ENCODE measurements at places on chromosomes 2 and 18.

- DNase-seq: no peak
Measured at GRCh38 chr18:62186499-62186773, 420 bp downstream of the PIGN start.

DNA sequence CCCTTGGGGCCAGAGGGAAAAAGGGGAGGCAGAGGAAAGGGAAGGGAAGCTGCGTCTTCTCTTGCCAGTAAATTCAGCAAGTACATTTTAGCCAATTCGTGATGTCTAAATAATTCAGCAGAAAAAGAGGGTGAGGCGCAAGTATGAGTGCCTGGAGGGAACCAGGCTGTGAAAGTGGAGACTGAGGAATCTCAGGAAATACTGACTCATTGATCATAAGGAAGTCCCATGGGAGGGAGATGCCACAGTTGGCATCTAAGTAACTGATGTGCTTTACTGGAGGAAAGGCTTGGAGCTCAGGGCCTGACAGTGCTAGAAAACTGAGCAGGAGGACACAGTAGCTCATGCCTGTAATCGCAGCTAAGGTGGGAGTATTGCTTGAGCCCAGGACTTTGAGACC, 31.1 kb downstream of the KIF5C start:
- no peak for DNase-seq

DNA sequence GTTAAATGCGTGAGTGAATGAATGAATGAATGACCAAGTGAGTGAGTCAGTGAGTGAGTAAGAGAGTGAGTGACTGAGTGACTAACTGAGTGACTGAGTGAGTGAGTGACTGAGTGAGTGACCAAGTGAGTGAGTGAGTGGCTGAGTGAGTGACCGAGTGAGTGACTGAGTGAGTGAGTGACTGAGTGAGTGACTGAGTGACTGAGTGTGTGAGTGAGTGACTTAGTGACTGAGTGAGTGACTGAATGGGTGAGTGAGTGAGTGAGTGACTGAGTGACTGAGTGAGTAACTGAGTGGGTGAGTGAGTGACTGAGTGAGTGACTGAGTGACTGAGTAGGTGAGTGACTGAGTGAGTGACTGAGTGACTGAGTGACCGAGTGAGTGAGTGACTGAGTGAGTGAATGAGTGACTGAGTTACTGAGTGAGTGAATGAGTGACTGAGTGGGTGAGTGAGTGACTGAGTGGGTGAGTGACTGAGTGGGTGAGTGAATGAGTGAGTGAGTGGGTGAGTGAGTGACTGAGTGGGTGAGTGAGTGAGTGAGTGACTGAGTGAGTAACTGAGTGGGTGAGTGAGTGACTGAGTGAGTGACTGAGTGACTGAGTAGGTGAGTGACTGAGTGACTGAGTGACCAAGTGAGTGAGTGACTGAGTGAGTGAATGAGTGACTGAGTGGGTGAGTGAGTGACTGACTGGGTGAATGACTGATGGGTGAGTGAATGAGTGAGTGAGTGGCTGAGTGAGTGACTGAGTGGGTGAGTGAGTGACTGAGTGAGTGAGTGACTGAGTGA, 11.3 kb downstream of the MAL start:
- no peak for DNase-seq

GRCh38 chr2:134208825-134209224, 45.0 kb upstream of the MGAT5 start:
- no peak for DNase-seq

GRCh38 chr18:58549814-58550339, 79.0 kb downstream of the ALPK2 start:
- DNase-seq: no peak

GRCh38 chr2:3587432-3587831, 7.5 kb upstream of the COLEC11 start:
- DNase-seq: peak; percentile 61

GRCh38 chr2:195410074-195410671, 246.9 kb upstream of the SLC39A10 start:
- DNase-seq: no peak

DNA sequence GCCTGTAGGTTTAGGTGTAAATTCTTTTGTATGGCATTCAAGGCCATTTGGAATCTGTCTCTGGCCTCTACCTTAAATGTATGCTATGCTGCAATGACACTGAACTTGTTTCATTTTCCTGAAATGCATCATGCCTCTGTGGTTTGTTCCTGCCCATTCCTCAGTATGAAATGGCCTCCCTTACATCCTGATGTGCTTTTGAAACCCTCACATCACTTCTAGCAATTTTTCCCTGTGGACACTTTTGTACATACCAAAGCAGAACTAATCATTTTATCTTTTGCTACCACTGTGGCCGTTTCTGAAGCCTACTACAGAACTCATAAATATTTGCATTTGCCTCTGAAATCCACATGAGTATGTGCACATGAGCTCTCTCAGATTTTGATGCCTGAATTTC, 557.2 kb downstream of the ERBB4 start:
- no peak for DNase-seq

- DNase-seq: peak; percentile 67
Measured at GRCh38 chr18:48263914-48264902, 145.0 kb downstream of the ZBTB7C start.

DNA sequence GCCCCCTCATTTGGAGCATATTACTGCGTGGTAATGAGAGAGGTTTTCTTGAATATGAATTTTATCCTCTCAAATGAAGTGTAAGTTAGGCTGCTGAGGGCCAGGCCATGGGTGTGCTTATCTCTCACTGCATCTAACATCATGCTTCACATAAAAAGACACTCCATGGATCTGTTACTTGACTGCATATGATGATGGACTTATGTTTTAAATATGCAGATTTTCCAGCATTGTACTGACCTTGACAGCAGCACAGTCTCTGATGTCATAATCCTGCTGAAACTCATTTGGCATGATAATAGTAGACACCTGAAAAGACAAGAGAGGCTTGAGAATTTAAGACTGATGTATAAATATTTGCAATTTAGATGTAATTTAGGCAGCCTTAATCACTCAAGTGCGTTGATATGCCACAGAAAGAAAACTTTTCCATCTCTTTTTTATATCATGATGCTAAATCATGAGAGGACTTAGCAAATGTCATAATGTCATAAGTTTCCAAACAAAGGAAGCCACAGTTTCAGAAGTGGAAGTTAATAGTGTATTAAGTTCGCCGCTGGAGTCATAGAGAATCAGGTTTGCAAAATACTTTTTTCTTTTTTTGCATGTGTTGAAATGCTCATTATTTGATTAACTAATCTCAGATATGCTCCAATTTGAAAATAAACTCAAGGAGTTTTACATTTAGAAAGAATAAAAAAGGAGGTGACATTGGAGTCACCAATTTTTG, 62.7 kb upstream of the CD302 start:
- DNase-seq: no peak

DNA sequence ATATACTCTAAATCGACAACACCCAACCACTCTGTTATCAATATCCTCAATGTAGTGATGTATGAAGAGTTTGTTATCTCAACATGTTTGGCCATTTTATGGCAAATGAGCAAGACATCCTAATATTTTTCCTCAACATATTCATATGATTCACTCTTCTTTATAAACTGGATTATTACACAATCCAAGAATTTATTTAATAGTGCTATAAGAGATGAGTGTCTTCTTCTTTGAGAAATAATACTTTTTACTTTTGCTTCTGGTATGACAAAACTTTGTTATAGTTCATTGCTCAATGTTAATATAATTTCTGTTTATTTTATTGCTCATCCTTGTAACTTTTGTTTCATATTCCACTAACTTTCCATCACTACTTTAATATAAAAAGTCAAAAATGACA, 44.3 kb downstream of the SCN9A start:
- peak; percentile 43 for DNase-seq

DNA sequence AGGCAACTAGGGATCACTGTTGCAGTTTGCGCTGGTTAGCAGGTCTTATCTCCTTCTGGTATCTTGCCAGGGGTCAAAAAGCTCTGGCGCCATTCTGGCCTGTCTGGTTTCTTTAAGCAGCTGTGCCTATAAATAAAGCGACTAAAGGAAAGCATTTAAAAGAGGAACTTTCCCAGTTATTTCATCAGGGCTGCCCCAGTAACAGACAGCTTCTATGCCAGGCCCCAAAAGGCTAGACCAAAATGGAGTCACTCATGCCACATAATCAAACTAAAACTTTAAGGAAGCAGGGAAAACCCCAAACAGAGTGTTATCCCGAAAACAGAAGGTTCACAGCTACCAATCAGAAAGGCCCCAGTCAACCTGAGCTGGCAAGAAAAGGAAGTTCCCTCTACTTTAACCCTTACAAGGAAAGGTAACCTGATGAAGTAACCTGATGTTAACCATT, 41.2 kb upstream of the HNRNPA3 start:
- DNase-seq: peak; percentile 19

DNA sequence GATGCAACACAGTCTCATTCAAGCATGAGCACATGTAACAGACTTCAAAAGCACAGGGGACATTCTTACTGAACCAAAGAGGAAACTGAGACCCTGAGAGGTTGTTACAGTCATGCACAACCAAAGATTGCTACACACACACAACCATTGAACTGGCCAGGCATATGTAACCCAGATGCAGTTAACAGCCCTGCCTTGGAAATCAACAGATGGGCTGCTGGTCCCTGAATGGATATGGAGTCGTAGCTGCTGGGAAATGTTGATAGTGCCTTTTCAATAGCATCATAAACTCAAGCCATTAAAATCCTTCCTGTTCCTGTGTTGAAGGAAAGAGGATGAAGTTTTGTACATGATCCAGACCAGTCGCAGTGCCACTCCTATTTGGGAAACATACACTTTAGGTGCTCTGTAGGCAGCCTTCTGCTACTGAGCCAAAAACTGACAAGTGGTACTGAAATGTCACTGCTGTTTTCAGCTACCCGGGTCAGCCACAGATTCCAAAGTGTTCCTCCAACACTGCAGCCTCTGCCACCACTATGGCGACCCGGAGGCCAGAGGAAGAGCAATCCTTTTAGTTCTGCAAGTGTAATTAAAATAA, 143.9 kb downstream of the CCBE1 start:
- no peak for DNase-seq

DNA sequence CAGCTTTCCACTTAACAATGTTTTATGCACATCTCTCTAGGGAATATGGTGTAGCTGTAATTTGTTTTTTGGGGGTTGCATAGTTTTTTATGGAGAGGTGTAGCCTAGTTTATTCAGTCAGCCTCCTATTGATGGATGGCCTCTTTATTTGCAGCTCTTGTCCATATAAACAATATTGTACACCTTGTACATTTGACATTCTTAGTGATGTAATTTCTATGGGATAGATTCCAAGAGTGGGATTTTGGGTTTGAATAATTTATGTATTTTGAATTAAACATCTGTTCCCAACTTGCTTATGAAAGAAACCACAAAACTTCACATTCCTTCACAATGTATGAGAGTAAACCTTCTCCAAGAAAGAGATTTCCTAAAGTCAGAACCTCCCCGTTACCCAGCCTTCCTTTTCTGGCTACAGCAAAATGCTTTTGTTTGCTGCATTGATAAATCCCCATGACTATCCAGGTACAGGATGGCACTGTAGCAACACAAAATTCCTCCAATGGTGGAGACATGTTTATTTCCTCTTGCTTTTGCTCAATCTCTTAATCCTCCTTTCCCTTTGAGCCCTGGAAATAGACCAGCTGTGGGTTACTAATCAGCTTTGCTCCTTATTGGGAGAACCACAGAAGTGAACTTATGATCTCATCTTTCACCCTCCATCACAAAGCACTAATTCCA, 58.4 kb upstream of the GALR1 start:
- DNase-seq: peak; percentile 34

GRCh38 chr18:25239581-25240419, 112.2 kb downstream of the ZNF521 start:
- DNase-seq: no peak

DNA sequence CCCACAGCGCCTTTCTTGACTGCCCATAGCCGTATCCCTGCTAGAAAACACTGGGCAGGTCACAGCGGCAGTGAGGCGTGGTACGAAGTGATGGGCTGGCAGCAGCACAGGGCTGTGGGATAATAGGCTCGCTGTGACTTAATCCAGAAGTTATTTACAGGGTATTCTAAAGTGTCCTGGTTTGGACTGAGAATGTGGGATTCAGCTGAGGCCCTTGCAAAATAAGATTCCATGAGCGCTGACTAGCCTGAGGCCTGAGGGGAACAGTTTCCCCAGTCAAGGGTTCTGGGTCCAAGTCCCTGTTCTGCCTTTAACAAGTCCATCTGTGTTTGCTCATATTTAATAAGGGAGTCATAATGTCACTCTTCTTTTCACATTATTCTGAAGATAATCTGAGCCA, 34.6 kb downstream of the SETBP1 start:
- DNase-seq: peak; percentile 45

GRCh38 chr2:33620-34019, 12.7 kb downstream of the FAM110C start:
- no peak for DNase-seq

DNA sequence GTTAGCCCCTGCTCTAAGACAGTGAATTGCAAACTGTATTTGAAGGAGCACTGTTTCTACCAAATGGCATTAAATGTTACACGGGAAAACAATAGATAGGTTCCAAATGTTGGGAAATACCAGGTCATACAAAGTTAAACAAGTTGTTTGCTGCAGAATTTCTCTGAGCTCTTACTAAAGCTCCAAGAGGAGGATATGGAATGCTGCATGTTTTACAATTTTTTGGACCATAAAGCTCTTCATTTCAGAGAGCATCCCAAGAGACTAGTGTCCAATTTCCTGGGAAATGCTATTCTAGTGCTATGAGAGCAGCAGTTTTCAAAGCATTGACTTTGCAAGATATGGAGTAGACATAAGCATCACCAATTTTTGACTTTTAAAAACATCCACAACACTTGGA, 155.6 kb upstream of the CCDC68 start:
- peak; percentile 34 for DNase-seq

GRCh38 chr18:6757931-6758330, 28.4 kb downstream of the ARHGAP28 start:
- DNase-seq: no peak

GRCh38 chr2:200040831-200041230, 85.4 kb downstream of the MAIP1 start:
- DNase-seq: no peak

GRCh38 chr18:60543646-60544045, 171.1 kb upstream of the MC4R start:
- DNase-seq: no peak

DNA sequence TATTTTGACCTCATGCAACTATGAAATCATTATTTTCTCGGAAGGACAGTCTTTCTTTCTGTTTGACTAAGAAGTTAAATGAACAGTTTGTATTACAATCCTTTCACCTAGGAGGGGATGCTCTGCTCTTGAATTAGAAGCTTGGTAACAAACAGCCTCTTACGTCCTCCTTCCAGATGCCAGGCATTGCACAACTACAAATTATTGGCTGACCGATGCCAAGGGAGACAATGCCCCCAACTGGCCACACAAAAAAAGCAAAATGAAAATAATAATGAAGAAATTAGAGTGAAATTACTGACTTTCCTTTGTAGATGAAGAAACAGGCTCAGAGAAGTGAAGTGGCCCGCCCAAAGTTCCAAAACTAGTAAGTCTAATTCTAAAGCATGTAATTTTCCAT, 177.9 kb downstream of the CYRIA start:
- DNase-seq: peak; percentile 63

- peak; percentile 73 for DNase-seq
Measured at GRCh38 chr2:9637330-9637729, 6.5 kb upstream of the YWHAQ start.

GRCh38 chr18:38459131-38459994, 893.8 kb upstream of the CELF4 start:
- no peak for DNase-seq

- no peak for DNase-seq
Measured at GRCh38 chr2:240598311-240598911, 11.9 kb downstream of the CAPN10 start.
